Stimulated activated CD4-positive, alpha-beta T cell treated with anti-CD3 and anti-CD28 coated beads, TNF-alpha, amount 100 ng/mL, for 4 hours (primary cell): ENCODE measurements at places on chromosomes 1 and 21.

- DNase-seq, result no peak
Measured at GRCh38 chr21:28489162-28489561, 503.5 kb downstream of the LTN1 start.

- DNase-seq, result no peak
Measured at GRCh38 chr1:24558902-24559791, 3.3 kb downstream of the NCMAP start.

DNA sequence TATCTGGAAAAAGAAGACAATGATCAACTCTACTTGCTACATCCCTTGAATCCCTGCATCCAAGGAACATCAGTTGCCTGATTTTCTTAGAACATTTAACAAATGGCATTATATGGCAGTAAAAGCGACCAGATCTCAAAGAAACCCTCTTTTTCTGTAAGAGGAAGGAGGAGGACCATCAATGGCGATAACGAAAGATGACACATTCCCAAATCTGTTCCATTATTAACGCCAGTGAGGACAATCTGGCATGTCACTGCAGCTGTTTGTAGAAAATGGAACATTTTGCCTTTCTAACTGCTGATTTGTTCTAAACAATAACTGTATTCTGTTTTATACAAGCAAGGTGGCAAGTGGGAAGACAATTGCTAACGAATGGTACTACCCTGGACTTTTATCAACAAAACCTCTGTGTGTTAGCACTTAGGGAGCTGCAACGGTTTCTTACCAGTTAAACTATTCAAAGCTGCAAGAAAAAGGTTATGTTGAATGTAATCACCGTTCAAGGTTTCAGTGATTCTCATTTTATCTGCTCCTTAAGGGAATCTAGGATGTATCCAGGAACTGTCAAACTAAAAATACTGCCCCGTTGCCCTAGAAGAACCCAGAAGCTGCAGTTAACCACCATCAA, 251.9 kb downstream of the SDCCAG8 start:
- no peak for DNase-seq

DNA sequence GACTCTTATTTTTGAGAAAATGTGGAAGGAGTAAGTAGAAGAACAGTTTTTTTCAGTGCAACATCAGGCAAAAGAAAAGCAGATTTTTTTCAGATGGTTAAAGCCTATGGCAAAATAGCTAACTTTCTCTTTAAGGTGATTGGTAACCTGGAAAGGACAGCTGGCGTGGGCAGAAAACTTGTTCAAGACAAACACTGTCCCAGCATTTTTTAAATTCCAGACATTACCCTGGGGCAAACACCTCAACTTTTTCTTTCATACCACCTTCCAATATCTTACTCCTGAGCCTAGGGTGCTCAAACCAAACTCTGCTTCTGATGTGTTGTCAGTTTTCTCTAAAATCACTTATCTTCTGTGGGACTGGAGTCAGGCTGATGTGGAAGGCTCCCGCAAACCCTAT, 2.7 kb upstream of the LEPR start:
- no peak for DNase-seq

DNA sequence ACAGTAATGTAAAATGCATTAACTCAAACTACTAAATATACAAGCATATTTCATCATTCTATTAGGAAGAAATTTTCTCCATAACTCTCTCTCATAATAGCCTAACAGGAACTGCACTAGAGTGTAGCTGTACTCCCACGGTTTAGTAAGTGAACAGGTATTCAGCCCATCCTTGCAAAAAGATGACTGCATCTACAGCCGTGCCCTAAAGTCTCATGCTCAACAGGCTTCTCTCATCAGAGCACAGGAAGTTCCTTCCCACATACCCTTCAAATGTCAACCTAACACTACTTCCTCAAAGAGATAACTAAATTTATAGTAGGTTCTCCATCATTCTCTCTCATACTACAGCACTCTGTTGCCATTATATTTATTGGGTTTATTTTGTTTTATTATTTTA, 251.6 kb downstream of the AKT3 start:
- DNase-seq, result no peak

DNA sequence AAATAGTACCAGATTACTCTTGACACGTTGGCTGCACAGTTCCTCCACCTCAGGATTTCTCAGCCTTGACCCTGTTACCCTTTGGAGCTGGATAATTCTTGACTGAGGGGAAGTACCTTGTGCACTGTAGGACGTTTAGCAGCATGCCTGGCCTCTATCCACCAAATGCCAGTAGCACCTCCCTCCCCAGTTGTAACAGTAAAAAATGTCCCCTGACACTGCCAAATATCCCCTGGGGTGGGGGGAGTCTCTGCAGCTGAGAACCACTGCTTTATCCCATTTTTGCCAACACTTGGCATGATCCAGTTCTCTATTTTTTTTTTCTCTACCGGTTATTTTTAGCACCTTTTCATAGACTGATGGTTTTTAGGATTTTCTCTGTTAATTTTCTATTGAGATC, 34.0 kb downstream of the C1orf198 start:
- no peak for DNase-seq

- no peak for DNase-seq
Measured at GRCh38 chr1:192939440-192939839, 119.7 kb downstream of the UCHL5 start.

DNA sequence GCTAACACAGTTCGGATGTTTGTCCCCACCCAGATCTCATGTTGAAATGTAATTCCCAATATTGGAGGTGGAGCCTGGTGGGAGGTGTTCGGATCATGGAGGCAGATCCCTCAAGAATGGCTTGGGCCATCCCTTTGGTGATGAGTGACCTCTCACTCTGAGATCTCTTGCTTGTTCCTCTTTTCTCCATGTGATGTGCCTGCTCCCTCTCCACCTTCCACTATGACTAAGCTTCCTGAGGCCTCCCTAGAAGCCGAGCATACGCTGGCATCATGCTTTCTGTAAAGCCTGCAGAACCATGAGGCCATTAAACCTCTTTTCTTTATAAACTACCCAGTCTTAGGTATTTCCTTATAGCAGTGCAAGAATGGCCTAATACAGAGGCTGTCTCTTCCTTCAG, 8.1 kb upstream of the PLA2G5 start:
- DNase-seq, result no peak

DNA sequence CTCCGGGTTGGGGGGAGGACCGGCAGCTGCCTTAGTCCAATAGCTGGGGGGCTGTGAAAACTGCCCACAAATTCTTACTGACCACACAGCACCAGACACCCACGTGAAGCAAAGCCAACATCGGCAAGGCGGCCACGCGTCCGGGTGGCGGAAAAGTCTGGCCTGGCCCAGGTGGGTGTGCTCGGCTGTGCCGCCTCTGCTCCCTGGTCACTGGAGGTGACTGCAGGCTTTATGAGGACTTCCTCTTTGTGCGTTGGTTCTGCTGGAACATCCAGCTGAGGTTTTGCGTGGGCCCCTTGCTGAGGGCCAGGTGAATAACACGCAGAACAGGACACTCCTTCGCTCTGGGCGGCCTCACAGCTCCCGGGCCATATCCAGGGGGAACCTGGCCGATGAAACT, 35.4 kb downstream of the FAAP20 start:
- no peak for DNase-seq

DNA sequence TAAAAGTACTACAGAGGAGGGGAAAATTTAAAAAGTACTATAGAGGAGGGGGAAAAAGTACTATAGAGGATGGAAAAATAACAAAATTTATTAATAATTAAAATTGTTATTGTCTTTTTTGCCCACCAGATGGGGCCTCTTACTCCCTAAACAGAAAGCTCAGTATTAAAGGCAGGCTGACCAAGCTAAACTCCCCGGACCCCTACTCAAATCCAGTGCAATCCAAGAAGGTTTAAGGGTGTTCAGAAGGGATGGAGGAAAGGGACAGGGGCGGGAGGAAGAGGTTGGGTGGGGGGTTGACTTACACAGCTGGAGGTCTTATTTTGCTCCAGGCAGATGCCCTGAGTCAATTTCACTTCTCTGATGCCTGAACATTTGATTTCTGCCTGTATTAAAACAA, 13.7 kb downstream of the CD34 start:
- no peak for DNase-seq

GRCh38 chr1:91450260-91450659, 45.6 kb upstream of the HFM1 start:
- no peak for DNase-seq

- DNase-seq, result no peak
Measured at GRCh38 chr1:116107371-116107770, 3.8 kb upstream of the MAB21L3 start.

DNA sequence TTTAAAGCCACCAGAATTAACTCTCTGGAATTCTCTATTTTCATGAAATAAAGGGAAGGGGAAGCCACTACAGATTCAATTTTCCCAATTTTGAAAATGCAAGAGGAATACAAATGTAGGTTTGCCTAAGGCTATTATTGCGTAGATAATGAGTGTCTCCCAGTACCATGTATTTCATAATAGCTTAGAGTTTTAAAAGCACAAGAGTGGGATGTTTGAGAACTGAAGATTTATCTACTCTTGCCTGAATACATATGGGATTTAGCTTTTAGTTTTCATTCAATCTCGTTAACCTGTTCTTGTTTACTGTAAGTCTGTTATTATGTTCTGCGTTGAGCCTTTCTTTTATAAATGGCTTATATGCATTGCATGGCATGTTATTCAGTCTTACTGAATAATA, 795.1 kb downstream of the BRINP3 start:
- DNase-seq, result no peak

DNA sequence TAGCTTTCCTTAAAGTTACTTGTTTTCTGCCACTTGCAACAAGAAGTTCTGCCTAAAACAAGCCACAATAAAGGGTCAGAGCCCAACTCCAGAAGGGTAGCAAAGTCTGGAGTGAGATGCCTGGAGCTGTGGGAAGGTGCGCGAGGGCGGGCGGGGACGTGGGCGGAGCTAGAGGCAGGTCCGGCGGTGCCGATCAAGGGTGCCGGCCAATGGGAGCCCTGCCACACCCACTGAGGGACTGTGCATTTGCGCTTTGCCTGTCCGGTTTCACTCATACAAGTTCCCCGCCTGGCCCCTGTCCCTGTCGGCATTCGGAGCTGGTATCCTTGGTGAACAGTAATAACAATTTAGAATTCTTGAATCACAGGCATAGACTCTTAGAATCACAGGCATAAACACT, 732.4 kb downstream of the MATN1 start:
- no peak for DNase-seq

GRCh38 chr1:53685272-53686051, 53.5 kb downstream of the GLIS1 start:
- no peak for DNase-seq

DNA sequence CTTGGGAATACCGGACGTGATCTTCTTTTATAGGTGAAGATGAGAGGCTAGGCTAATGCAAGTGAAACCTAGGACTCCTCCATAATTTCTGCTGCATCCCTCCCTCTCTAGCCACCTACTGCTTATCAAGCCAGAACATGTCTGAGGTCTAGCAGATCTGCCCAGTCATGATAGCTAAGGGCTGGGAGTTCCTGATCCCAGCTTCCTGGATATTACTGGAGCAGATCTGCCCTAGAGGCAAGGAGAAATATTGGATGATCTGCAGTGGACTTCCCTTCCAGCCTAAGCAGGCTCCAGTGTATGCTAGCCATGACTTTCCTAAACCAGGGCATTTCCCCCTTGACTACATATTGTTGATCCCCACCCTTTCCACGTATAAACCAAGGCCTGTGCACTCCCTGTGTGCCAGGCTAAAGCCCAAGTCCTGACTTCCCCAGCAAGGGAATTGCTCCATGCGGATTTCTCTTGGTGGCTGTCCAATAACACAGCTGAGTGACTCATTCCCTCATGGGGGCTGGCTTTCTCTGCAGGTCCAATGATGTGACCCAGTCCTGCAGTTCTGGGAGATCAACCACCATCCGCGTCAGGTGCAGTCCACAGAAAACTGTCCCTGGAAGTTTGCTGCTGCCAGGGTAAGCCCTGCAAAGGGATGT, 15.5 kb upstream of the SARS1 start:
- no peak for DNase-seq

DNA sequence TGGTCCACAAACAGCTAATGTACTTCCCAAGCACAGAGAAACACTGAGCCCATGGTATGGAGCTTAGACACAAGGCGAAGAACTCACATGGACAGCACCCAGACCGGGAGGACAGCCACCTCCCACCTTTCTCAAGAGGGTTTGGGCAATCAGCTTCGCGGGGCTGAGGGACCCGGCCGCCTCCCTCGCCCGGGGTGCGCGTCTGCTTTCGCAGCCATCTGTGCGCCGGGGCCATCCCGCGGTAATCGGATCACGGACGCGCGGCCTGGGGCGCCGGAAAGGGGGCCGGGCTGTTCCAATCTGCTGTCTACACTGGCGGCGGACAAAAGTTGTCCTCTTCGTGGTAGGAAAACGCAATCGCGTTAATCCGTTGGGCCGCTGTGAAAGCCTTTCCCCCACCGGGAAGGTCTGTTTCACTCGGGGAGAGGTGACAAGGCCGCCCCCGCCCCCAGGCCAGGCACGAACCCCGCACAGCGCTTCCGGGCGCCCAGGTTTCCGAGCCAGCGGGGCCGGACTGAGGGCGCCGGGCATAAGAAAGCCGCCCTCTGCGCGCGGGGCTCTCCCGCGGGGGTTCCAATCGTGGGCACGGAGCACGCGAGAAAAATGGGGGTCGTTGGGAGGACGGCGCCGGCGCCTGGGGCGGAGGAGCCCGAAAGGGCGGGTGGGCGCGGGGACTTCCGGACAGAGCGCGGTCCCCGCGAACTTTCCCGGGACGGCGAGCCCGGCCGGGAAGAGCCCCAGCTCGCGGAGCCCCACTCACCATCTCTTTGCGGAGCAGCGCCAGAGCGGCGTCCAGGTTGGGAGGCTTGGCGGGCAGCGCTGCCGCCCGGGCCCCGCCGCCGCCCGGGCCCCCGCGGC, 664 bp downstream of the FAM89A start:
- DNase-seq, result no peak

DNA sequence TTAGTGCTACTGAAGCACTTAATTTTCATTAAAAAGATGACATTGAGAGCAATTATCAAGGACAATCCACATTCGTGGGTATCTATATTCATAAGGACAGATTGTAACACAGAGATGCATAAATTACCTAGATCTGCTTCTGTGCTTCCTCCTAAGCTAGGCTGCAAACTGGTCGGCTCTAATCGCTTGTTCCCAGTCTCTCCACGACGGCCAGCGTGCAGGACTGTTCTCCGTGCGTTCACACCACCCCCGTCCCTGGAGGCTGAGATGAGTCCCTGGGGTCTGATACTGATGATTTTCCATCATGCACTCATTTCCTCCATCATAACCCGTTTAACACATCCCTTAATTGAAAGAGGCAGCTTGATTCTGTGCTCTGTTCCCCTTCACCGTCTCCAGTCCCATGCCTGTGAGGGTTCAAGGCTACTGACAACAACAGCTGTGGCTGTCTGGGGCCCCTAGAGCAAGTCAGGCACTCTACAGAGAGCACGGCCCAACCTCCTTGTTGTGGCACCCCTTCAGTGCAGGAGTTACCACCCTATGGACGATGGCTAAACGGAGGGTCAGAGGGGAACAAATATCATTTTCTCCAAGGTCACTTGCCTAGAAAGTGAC, 469.6 kb downstream of the NPHP4 start:
- no peak for DNase-seq

- no peak for DNase-seq
Measured at GRCh38 chr1:64302971-64303370, 99.5 kb downstream of the UBE2U start.

GRCh38 chr1:2001773-2002411, 1.7 kb downstream of the CFAP74 start:
- DNase-seq, result no peak

- no peak for DNase-seq
Measured at GRCh38 chr1:41751804-41752513, 166.8 kb downstream of the HIVEP3 start.
